ENCODE measurements at places on chromosomes 3 and 15. TPM values are rescaled to one million over a fixed set of nuclear protein-coding genes. Genes with fewer than 3 reads are reported as not detected.

DNA sequence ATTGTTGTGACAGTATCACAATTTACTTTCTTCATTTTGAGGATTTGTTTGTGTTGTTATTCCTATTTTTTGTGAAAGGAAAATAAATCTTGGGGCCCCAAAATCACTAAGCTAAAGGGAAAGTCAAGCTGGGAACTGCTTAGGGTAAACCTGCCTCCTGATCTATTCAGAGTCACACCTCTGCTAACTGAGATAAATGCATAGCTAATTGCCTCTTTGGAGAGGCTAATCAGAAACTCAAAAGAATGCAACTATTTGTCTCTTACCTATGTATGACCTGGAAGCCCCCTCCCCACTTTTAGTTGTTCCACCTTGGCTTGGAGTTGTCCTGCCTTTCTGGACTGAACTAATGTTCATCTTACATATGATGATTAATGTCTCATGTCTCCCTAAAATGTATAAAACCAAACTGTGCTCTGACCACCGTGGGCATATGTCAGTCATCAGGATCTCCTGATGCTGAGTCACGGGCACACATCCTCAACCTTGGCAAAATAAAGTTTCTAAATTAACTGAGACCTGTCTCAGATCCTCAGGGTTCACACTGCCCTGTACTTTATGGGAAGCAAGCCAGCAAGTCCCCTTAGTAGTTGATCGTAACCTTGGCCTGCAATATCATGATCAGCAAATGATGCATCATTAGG, 523.2 kb upstream of the GOLIM4 start:
- no peak for DNase-seq

DNA sequence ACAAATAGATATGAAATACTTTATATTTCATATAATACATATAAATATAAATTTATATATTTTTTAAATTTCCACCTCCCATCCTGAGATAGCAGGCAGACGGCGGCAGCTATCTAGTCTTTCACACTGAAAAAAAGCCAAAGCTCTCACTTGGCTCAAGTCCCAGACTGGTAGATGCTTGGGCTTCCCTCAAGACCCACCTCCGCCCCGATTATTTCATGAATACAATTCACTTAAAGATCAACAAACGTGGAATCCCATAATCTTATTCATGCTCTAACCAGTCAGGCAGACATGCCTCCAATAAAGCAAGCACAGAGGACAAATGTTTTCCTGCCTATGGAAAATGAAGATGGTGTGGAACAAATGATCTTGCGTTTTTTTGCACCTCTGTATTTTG, 275.9 kb upstream of the NR2F2 start:
- no peak for DNase-seq

GRCh38 chr15:45831787-45832186, 197.0 kb downstream of the SQOR start:
- DNase-seq: no peak

MKRN2 gene
- total RNA-seq: 22.9 TPM

SCAANT1 gene
- not detected for total RNA-seq

DNA sequence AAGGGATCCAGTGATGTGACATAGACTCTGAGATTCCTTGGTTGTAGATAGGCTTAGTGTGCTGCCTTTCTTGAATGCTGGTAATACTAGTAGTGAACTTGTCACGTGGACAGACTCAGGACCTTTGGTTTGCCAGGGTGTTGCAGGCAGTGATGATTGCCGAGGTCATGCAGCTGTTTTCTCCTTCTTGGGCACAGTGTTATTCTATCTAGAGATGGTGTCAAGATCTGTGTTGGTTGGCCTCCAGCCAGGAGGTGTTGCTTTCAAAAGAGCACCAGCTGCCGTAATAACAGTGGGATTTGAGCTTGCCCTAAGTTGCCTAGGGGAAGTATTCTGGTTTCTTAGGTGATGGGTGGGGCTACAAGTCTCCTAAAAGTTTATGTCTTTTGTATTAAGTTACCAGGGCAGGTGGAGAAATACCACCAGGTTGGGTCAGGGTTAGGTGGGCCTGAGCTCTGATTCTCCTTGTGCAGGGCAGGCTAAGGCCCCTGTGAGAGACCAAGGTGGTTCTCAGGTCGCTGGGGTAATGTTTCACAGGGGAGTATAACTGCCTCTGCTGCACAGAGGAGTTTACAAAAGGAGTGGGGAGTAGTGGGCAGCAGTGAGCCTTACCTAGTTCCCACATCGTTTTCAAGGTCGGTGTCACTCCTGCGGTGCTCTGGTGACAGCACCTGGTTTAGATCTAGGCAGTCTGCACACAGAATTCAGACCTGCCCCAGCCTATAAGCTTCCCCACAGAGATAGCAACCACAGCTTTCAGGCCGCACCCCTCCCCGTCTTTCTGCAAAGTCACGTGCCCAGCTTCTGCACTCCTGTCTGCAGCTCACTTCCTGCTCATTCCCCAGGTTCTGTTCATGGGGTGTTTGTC, 350.3 kb downstream of the DOCK3 start:
- DNase-seq: no peak

GRCh38 chr15:69490356-69491037, 37.9 kb downstream of the RPLP1 start:
- DNase-seq: no peak

DNA sequence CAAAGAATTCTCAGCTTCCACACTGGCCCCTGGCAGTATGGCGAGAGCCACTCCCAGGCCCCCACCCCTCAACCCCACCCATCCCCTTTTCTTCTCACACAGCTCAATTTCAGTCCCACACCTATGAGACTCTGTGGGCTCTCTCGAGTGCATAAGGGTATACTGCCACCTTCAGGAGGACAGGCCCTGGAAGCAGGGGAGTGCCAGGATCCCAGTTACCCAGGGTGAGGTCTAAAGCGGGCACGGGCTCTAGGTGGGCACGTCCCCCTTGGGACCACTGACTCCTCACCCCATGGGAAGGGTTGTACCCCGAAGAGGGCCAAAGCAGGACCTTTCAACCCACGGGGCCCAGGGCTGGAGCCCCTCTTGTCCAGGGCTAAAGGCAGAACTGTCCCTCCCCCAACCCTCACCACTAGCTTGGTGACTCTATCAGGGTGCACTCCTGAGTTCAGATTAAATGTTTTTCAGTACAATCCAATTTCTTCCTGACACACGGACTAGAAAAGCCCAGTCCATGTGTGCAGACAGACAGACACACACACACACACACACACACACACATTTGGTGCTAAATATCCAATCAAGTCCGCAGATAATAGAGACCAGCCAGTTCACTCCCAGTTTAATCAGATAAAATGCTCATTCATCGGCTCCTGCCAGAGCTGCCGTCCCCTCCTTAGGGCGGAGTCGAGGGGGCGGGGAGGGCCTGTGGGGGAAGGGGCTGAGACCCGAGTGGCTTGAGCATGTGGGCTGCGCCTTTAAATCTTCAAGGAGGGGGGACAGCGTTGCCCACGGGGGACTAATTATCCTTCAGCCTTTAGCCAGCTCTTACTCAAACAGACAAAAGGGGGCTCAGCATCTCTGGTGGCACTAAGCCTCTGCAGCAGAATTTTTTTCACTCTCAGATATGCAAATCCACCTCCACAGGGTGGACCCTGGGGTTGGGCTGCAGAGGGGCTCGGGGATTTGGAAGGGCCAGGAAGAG, 59.3 kb downstream of the CYP11A1 start:
- DNase-seq: peak; percentile 47

- DNase-seq: no peak
These were observed 40.7 kb downstream of the DLG1 start for GRCh38 chr3:197257711-197258110.

ITIH3 gene
- not detected for total RNA-seq

CSPG4 gene
- 6.3 TPM for total RNA-seq

- DNase-seq: no peak
These were observed 51.5 kb downstream of the PLCL2 start for GRCh38 chr3:16936233-16936632.

DNA sequence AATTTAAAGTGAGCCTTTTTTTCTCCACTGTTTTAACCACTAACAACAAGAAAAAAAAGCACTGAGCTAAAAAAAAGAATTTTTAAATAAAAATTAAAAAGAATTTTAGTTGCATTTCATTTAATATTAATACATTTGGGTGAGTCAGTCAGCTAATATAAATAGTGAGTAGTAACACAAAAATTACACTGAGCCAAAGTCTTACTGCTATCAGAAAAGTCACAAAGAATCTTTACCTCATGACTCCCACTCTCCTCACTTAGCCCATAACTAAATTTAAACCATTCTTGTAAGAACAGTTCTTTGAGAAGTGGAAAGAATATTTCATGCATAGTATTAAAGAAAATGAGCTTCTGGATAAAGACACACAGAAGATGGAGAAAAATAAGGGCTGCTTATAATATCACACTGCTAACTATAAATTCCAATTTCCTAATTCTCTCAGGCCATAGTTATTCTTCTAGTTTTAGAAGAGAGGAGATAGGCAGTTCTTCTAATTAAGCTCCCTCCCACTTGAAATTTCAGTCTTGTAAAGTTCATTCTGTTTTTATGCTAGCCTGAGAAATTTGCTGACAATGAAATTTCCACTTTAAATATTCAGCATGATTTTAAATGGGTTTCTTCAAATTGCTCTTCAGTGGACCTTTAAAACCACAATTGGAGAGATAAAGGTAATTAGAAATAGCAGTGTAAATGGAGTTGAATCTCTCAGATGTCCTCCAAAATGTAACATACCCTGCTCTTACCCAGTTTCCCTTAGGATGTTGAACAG, 17.6 kb downstream of the SHQ1 start:
- DNase-seq: peak; percentile 28

- DNase-seq: no peak
These were observed 1215.2 kb downstream of the SI start for GRCh38 chr3:163863146-163863545.

DNA sequence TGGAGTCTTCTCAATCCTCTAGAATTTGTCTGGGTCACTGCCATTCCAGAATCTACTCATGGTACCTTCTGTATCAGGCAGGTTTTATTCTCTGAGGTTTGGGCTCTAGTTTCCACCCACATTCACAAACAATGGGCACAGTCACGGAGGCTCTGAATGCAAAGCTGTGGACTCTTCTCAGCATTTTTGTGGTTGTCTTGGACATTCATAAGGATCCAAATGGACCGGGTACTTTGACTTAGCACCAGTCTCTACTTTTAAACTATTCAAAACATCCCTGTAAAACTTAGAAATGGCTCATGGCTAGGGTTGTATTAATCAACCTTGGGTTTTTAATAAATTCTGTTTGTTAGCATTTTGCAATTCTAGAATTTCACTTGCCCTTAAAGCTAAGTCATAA, 277.9 kb upstream of the THBS1 start:
- no peak for DNase-seq

DHX30 gene
- total RNA-seq: 57.2 TPM

TFDP2 gene
- total RNA-seq: 11.6 TPM

DNA sequence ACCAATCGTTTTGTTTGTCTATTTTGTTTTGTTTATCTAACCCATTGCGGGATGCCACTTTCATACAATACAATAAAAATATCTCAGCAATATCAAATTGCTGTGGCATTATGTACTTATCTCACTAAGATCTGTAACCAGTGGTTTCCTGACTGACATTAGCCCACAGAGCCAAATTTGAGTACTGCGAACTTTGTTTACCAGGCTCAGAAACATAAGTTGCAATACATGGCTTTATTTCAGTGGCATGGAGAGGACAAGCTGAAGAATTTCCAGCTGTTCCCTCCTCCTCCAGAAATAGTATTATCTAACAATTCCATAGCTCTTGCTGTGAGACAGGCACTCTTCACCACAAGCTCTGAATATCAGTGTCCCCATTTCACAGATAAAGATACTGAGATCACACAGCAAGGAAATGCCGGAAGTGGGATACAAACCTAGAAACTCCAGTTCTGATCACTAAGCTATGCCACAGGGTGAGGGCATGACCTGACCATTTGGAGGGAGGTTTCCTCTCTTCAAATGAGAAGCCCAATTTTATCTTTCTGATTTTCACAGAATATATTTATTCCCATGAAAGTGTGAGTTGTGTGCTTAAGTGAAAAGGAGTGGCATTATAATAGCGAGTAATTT, 469.9 kb upstream of the CBLB start:
- DNase-seq: no peak

- peak; percentile 85 for DNase-seq
These were observed 29.3 kb downstream of the BTD start for GRCh38 chr3:15630646-15631350.

- no peak for DNase-seq
These were observed 18.2 kb upstream of the PLCL2 start for GRCh38 chr3:16866571-16866970.

CTDSPL gene
- total RNA-seq: 80.6 TPM

DNA sequence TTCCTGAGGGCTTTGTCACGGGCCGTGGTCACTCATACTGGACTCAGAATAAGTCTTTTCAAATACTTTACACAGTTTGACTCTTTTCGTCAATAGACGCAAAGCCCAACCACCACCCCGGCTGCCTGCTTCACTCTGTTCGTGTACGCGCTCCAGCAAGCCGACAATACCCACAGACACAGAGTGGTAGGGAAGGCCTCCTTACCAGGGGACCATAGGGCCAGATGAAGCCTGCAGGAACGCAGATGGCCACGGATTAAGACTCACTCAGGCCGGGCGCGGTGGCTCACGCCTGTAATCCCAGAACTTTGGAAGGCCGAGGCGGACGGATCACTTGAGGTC, 29.7 kb downstream of the EFCAB12 start:
- DNase-seq: peak; percentile 17

TMEM45A gene
- 6.5 TPM for total RNA-seq

DNA sequence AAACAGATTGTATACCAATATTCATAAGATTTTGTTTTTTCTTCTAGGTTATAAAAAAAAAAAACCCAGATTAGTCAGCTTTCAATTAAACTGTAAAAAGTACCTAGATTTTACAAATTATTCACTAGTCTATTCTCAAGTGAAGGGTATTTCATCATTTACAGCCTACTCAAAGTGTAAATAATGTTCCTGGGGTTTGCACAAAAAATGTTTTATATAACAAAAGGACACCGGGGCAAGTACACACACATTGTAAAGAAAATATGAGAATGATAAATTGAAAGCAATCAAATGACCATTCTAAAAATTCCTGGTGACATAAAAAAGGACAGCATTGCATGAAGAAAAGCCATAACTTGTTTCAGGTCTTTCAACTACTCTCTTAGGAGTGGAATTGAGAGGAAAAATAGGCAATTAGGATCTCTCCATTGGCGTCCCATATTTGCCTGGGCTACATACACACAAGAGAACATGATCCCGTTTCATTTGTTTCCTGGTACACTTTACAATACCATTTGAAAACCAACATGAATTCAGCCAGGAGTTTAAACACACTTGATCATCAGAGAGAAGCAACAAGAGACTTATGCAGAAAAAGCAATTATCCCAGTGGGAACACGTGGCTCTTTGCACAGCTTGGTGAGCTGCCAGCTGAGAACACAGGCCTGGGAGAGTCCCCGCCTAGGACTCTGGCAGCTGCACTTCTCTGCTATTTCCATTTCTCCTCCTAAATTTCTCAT, 1039.2 kb downstream of the ROBO1 start:
- peak; percentile 25 for DNase-seq

ARRDC4 gene
- total RNA-seq: 3.9 TPM

SLC28A2 gene
- not detected for total RNA-seq

CASR gene
- not detected for total RNA-seq

DNA sequence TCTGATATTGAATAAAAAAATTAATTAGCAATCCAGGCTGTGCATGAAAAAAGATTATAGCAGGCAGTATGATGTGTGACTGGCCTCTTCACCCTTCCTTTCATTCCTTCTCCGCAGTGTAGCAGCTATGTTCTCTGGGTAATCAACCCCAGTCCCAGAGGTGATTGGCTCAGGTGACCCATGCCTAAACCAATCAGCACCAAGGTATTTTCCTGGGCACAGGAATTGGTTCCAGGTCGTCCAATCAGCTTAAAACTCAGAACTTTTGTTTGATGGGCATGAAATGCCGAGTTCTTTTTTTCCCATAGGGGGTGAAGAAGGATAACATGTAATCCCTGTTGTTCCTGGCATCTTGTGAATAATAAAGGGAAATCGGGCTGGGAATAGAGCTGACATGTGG, 5.8 kb upstream of the BNC1 start:
- DNase-seq: no peak

- no peak for DNase-seq
These were observed 41.2 kb downstream of the PCSK6 start for GRCh38 chr15:101448336-101448735.
